Keratinocyte (primary cell): ENCODE measurements at places on chromosomes 13 and 19.

DNA sequence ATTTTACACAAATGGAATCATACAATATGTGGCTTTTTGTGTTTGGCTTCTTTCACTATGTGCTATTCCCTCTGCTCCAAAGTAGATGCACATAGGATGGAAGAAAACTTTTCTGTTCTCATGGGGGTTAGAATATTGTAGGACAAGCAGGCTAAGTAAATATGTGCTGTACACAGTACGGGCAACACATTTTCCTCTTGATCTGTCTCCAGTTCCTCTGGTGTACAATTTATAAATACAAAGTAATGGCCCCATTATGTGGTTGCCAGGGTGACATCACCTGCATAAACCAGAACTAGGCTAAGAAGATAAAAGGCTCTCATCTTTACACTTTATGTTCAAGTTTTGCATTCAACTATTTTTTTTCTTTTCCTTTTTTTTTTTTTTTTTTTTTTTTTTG is 41.0 kb upstream of the SOX21 start:
- DNase-seq = no peak

GRCh38 chr13:106100171-106100919 is 435.1 kb downstream of the EFNB2 start:
- no peak for DNase-seq

DNA sequence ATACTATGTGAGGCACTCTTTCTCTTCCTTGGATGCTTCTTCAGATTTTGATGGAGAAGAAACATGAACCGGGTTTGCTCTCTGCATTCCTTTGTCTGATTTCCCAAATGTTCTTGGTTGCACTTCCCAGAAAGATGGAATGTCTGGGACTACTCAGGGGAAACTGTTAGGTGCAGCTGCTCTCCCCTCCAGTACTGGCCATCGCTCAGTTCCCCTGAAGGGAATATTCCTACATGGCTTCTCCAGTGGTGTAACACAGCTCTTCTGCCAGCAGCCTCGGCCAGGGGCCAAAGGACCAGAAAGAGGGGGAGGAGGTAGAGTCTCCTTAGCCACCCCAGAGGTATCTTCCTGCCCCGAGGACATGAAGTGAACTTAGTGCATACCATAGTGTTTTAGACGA is 33.5 kb upstream of the SPRY2 start:
- no peak for DNase-seq

DNA sequence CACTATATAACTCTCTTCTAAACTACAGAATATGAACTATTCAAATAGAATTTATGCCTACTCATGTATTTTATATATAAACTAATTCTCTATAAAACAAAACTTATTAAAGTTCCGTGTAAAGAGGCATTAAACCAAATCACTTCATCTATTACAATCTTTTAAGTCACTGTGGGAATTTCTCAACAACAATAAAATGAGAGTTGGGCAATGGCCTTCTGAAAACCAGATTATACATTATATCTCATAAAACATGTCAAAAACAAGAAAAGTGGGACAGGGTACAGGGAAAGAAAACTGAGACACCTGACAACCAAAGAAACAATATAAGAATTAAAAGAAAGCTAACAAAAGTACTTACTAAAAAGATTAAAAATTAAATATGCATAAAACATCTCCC is 145.2 kb downstream of the DIAPH3 start:
- no peak for DNase-seq

GRCh38 chr19:7516878-7517277 is 975 bp downstream of the ZNF358 start:
- DNase-seq = no peak

GRCh38 chr13:27991881-27992280 is 3.4 kb upstream of the URAD start:
- DNase-seq = no peak

GRCh38 chr19:55677572-55678028 is 2.6 kb downstream of the EPN1 start:
- DNase-seq = no peak
